Stimulated activated CD4-positive, alpha-beta T cell treated with anti-CD3 and anti-CD28 coated beads, Interleukin-1b, Interleukin-23, amount 100 ng/mL, for 24 hours (primary cell): ENCODE measurements at places on chromosomes 1 and 21.

DNA sequence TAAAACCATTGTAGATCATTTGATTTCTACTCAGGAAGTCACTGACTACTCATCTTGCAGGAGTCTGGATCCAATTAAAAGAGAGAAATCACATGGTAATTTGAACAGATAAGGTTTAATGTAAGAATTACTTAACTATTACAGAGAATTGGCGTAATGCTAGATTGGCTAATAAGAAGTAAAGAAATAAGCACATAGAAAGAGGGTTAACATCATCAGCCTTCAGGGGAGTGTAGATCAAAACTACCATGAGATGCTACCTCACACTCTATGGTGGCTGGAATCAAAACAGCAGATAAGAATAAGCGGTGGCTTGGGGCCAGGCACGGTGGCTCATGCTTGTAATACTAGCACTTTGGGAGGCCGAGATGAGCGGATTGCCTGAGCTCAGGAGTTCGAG lies 11.7 kb downstream of the ST3GAL3 start:
- no peak for DNase-seq

DNA sequence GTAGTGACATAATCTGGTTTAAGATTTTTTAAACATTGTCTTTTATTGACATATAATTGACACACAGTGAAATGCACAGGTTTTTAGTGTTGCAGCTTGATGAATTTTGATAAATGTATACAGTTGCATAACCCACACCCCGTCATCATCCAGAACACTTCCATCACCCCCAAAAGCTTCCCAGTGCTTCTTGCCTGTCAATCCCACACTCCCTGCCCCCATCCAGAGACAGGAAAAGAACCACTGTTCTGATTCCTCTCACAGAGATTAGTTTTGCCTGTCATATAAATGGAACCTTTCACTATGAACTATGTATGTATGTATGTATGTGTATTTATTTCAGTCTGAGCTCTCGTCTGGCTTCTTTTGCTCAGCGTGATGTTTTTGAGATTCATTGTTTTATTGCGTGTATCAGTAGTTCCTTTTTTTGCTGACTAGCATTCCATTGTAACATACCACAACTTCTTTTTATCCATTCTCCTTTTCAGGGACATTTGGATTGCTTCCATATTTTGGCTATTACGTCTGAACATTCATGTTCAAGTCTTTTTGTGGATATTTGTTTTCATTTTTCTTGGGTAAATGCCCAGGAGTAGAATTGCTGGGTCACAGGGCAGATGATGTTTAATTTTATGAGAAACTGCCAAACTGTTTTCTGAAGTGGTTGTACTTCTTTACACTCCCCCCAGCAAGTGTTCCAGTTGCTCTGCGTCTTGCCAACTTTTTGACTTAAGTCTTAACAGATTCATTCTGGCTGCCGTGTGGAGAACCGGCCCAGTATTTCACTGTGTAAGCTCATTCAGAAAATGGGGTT lies 8.7 kb downstream of the UBIAD1 start:
- DNase-seq, result no peak

DNA sequence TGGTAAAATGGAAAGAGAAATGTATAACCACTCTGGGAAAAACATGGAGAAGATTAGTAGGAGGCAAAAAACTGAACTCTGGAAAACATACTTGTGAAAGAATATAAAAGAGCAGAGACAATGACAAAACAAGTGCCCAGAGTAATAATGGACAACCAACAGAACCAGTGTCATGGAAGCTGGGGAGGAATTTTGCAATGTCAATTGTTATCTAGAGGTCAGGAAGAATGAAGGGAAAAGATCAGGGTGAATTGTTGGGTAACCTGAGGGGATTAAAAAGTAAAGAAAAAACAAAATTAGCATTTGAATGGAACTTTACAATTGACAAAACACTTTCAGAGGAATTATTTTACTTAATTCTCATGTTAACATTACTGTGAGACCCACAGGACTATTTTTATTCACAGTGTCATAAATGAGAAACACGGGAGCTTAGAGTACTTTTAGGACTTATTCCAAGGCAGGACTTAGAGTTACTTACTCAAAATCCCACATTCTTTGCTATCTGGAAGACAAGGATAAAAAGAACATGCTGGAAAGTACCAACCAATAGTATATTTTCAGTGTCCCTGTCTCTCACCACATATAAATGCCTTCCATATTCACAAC lies 19.5 kb downstream of the JAM2 start:
- DNase-seq, result no peak

DNA sequence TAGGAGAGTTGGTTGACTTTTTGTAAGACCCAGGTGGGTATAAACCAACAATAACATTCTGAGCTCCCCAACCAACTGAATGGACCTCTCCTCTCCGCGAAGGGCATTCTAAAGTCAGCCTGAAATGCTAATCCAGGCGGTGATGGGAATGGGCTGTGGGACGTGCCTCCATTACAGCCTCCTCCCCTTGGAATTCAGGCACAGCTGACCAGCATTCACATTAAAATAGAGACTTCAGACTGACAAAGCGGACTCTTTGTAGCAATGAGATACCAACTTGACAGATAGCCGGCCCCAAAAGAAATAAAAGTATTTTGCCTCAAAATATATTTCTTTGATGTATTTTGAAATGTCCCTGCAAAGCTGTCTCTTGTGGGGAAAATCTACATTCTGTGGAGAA lies 101.7 kb downstream of the KIF26B start:
- DNase-seq, result no peak

- no peak for DNase-seq
Measured at GRCh38 chr1:23400324-23401114, 24.0 kb downstream of the TCEA3 start.

DNA sequence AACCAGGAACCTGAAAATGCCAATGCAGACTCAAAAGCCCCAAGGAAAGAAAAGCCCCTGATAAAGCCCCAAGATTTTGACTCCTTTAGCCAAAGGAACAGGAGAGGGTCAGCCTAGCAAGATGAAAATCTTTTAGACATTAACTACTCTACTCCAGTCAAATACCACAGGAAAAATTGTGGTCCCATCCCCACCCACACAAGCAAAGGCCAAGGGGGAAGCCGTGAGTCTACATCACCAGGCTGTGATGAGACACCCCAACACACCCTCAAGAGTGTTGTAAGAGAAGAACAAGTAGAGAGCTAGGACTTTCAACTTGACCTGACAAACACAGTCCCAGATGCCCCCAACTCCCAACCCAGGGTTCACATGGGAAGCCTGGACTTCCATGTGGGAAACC lies 192.8 kb upstream of the NR5A2 start:
- no peak for DNase-seq

DNA sequence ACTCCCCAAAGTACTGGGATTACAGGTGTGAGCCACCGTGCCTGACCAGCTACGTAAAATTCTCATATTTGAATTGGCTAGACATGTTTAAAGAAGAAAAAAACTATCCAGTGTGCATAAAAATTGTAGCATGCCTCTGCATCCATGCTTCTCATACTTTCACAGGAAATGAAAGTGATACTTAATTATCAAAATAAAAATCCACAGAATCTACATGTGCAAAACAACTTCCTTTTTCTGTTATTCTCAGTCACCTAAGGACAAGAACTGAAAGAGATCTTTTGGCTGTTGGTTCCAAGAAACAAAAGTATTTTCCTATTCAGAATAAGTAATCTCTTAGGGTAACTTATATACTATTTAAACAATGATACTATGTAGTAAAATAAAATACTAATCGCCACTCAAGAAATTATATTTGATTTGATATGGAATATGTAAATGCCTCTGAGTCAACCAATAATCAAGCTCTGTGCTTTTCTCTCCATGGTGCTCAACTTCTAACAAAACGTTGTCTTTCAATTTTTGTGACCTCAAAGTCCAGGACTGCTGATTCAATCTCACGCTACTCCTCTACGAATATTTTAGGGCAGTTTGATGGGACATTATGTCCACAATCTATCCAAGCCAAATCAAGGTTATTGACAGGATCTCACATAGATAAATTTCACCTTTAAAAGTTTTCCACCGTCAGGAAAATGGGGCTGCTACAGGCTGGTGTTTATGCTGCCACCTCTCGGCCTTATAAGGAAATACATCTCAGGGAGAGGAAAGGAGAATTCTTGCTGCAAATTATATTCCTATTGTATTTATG lies 102.7 kb downstream of the ZNF281 start:
- DNase-seq, result no peak

GRCh38 chr1:190019717-190020116 lies 457.9 kb downstream of the BRINP3 start:
- DNase-seq, result no peak

GRCh38 chr1:66540434-66541032 lies 6.6 kb downstream of the SGIP1 start:
- no peak for DNase-seq

- no peak for DNase-seq
Measured at GRCh38 chr1:33257772-33258712, 1.8 kb downstream of the ZNF362 start.

- no peak for DNase-seq
Measured at GRCh38 chr1:69528376-69528775, 39.3 kb upstream of the LRRC7 start.

DNA sequence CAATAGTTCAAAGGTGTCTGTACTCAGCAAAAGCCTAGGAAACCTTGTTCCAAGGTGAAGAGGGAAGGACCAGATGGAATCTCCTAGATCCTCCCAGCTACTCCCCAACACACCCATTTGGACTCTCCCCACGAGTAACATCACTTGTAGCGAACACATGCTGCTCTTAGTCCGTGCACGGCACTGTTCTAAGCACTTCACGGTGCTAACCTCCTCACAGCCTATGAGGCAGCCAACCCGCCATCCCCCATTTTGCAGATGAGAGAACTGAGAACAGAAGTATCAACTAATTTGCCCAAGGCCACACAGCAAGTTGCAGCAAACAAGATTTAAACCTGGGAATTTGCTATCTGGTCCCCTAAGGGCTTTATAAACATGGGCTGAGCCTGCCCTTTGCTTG lies 24.3 kb downstream of the MRPL37 start:
- DNase-seq, result no peak

GRCh38 chr1:28718586-28719331 lies 18.0 kb upstream of the YTHDF2 start:
- no peak for DNase-seq

DNA sequence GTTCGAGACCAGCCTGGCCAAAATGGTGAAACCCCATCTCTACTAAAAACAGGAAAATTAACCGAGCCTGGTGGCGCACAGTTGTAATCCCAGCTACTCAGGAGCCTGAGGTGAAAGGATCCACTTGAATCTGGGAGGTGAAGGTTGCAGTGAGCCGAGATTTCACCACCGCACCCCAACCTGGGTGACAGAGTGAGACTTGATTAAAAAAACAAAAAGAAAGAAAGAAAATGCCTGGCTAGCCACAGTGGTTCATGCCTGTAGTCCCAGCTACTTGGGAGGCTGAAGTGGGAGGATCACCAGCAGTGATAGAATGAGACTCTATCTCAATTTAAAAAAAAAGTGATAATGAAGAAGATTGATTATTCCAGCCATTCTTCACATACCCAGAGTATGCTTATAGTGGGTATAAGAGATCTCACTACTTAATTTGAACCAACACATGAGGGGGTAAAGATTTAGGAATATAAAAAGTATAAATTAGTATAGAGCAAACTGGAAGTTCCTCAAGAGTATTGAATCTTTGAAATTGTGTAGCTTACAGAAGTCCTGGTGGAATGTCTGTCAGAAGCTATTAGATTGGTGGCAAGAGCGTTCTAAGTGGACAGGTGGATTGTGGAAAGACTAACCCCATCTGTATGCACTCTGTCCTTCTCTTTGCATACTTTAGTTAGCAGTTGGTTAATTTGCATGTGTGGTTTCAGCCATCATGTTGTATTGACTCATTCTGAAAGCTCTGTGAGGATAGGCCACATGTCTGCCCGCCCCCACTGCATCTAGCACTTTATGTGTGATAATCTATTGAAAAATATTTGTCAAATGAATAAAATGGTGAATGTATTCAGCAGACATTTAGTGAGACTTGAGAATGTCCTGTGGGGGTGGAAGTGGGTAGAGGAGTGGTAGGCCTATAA lies 25.0 kb downstream of the RLF start:
- DNase-seq, result peak; percentile 36

DNA sequence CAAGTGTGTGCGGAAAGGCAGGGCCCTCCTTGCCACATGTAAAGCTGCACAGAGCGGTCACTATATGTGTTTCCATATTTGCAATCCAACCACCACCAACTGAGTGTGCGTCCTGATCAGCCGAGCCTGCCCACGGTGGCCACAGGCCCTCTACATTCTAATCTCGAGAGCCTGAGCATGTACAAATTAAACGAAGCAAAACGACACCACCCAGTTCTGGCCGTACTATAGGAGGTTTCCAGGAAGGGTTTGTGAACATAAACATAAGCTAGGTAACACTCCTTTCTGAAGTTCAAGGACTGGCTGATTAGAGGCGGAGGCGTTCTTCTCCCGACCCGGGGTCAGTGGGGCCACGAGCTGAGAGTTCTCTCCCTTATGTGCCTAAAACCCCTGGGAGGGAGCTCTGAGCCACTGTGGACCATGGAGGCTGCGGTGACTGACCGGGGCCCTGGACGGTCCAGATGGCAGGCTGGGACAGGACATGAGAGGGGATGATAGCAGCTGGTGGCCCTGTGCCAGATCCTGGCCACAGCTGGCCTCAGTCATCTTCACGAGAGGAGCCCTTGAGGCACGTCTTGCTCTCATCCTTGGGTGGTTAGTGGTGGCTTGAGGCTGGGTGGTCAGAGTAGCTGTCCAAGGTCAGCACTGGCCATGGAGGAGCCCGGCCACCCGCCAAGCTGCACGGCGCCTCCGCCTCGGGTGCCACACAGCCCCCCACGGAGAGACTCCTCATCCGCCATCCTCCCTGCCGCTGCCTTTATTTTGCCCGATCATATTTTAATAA lies 39.1 kb upstream of the TRAPPC10 start:
- no peak for DNase-seq

DNA sequence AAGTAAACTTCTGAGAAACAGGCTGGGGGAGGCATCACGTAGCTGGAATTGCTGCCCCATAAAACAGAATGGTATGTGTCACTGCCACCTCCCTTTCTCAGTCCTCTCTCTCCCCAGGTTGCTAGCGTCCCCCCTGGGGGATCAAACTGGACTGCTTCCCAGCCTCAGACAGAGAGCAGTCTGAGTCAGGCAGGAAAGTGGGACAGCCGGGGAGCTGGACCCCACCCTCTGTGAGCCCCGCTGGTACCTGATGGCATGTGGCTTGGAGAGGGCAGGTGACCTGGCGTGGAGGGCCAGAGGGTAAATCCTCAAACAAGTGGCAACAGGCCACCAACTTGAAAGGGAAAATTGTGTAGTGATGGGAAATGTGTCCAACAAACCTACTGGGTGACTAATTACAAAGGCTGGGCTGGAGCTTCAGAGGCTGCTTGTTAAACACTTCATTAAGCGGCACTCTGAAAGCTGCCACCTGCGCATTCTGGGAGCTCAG lies 1.0 kb upstream of the SFN start:
- no peak for DNase-seq

DNA sequence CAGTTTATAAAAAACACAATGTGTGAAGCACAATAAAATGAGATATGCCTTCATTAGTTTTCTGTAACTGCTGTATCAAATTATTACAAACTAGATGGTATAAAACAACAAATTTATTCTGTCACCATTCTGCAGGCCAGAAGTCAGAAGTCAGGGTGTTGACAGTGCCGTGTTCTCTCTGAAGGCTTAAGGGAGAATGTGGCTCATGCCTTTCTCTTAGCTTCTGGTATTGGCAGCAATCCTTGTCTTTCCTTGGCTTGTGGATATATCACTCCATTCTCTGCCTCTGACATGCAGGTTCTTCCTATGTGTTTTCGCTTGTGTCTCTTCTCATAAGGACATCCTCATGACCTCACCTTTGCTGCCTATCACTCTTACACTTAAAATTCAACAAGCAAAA lies 10.1 kb downstream of the NEK7 start:
- DNase-seq, result no peak
